ENCODE measurements at places on chromosomes 16 and 17.

- no peak for DNase-seq
Observed at GRCh38 chr17:73663614-73664013, 19.4 kb upstream of the SDK2 start.

DNA sequence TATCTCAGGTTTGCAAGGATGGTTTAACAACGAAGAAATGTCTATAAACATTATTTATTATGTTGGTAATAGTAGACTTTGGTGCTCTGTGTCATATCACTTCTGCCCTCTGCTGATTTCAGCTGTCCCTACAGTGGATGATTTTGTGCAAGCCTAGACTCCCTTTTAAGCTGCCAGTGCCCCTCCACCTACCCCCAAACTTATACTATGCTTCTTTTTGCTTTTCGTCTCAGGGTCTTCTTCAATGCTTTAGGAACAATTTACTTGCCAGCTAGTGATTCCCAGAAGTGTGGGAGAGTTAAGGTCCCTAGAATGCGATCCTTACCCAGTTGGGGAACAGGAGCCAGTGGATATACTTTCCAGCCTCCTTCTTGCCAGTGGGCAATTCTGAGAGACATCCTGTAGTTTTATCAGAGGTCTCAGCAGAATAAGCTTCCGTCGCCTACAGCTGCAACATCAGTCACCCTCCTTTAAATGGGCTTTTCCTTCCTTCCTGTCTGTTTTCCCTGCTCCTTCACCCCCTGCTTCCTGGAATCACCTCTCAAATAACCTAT, 4.1 kb downstream of the ICAM2 start:
- DNase-seq = no peak

- peak; percentile 74 for DNase-seq
Observed at GRCh38 chr16:2769675-2770056, 7.4 kb downstream of the ELOB start.

GRCh38 chr16:50151322-50151721, 1.8 kb upstream of the TENT4B start:
- DNase-seq = no peak

GRCh38 chr17:67245073-67245693, at the start of gene HELZ:
Gene HELZ, minus strand, starts transcription at chr17:67245196. Its CDS starts 26,392 bp downstream, at chr17:67218804.
- peak; percentile 78 for DNase-seq

DNA sequence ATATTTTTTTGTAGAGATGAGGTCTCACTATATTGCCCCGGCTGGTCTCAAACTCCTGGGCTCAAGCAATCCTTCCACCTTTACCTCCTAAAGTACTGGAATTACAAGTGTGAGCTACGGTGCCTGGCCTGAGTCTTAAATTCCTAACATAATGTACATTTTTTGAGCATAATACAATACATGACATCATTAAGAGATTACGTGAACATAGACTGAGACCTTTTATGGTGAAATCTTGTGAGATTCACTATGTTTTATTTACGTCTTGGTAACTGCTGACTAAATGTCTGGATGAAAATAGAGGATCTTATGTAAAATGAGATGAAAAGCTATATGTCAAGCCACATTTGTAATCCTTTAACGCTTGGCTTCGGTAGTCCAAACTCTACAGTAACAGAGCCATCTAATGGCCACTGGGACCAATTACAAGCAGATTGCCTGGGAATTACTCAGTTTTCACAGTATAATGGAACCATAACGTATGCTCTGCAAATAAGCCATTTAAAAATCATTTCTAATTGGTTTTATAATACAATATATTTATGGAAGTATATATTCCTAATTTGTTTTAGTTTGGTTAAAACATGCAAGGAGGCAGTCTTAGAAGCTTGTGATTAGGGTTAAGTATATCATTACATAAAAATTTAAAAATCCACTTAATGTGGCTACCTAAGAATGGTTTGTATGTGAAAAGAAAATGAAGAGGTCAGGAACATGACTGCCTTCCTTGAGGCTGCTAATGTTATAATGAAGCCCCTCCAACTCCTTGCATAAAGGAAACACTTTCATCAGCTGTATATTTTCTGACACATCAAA, 8.1 kb upstream of the EFCAB13 start:
- peak; percentile 81 for DNase-seq

DNA sequence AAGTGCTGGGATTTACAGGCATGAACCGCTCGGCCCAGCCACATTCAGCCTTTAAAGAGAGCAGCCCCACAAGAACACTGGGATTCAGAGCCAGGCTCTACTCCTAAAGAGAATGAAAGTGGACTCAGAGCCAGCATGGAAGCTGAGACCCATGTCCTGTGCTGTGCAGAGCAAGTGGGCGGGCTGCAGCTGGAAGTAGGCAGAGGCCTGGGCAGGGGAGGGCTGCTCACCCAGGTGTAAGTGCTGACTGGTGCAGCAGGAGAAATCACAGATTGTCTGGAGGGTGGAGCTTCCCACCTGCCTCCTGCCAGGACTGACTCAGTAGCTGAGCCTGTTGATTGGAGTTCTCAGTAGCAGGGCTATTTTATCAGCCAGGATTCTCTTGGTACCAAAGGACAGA, 178.7 kb downstream of the KATNIP start:
- peak; percentile 19 for DNase-seq

DNA sequence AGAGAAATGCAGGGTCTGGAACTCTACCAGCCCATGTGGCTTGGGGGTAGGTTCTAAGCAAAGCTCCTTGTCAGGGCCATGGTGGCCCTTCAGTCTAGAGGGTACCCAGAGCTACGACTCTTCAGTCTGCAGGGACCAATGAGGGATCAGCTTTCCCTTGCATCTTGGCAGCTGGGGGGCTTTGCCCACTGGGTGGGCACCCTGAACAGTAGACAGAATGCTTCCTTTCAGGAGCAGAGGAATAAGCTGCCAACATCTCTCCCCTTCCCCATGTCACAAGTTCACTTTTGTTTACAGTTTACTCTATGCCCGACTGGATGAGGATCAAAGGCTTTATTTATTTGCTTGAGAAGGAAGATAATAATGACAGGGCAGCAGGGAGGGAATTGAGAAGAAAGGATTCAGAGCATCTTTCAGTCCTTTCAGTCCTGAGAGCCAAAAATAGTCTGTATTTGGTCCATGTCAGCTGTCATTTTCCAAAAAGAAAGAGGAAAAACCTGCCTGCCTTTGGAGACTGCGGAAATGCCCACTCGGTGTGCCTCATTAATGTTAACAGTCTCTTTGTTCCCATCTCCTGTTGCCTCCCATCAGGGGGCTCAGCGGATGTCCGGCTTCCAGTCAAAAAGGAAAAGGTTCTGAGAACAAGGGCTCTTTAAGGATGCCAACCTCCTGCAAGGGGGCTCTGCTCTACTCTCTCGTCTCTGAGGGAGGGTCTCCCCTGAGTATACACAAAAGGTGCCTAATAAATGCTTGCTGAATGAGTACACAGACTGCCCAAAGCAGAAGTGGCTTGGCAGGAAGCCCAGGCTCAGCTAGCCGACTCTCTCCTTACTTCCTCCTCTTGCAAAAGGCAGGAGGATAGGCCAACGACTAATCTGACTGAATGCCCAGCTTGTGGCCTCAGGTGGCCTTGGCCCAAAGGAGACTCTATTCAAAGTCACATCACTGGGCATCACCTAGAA, 17.1 kb downstream of the TRAF4 start:
- peak; percentile 52 for DNase-seq

- peak; percentile 81 for DNase-seq
Observed at GRCh38 chr17:63571632-63572310, 21.5 kb downstream of the DCAF7 start.

GRCh38 chr17:57600074-57600473, 145.0 kb downstream of the CCDC182 start:
- DNase-seq = no peak

All from mammary epithelial cell (primary cell).